WTC11 (cell line): ENCODE measurements at places on chromosomes 1 and 21. TPM values are rescaled to one million over a fixed set of nuclear protein-coding genes. Genes with fewer than 3 reads are reported as not detected.

UCHL5 gene
- total RNA-seq, result 31.6 to 41.5 TPM (median 32.8 TPM) in 3 replicates

RSRP1 gene
- 75.9 to 78.1 TPM (median 76.9 TPM) in 3 replicates for total RNA-seq

SLC6A9 gene
- 10.2 to 14.4 TPM (median 12.5 TPM) in 3 replicates for total RNA-seq

CRABP2 gene
- 135 to 195 TPM (median 186 TPM) in 3 replicates for total RNA-seq

OR10Z1 gene
- not detected in 3 replicates for total RNA-seq

ZNF593 gene
- total RNA-seq, result 39.6 to 49.1 TPM (median 43.3 TPM) in 3 replicates

FCMR gene
- 0.37 to 1.0 TPM (median 0.71 TPM) in 3 replicates for total RNA-seq

UBASH3A gene
- total RNA-seq, result 0.09 TPM in 1 of 3 replicates, not detected in the others

AGMAT gene
- total RNA-seq, result 4.9 to 5.6 TPM (median 5.5 TPM) in 3 replicates

AMY1A gene
- not detected in 3 replicates for total RNA-seq

PINK1 gene
- 34.7 to 47.7 TPM (median 35.1 TPM) in 3 replicates for total RNA-seq

SH2D5 gene
- 13.4 to 17.8 TPM (median 13.8 TPM) in 3 replicates for total RNA-seq

LRRC71 gene
- 0.18 to 0.30 TPM (median 0.22 TPM) in 3 replicates for total RNA-seq

LCA5L gene
- 0.64 to 1.0 TPM (median 0.76 TPM) in 3 replicates for total RNA-seq

DIO1 gene
- 0.23 TPM in 1 of 3 replicates, not detected in the others for total RNA-seq

OPTC gene
- 0.55 to 1.2 TPM (median 0.76 TPM) in 3 replicates for total RNA-seq

WNT3A gene
- 0.16 to 0.34 TPM (median 0.17 TPM) in 3 replicates for total RNA-seq
